ENCODE measurements at places on chromosomes 4 and X.
A peak's percentile ranks its signal among the peaks of the same experiment; 100 is the strongest.

DNA sequence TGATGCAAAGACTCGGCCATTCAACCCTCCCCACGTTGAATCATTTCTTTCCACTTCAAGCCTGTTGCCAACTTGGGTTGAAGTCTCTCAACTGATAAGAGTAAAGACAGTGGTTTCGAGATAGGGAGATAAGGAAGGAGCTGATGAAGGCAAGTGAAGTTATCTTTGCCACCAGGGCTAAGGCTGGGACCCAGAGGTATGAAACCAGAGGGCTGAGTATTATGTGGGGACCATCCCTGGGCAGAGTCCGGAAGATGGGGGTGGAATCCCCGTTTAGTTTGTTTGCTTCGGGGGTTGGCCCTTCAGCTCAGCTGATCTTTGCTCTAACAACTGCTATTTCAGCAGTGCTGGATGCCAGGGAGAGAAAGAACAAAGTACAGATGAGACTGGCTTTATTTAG is 2.3 kb upstream of the XPNPEP2 start:
- no peak for DNase-seq

DNA sequence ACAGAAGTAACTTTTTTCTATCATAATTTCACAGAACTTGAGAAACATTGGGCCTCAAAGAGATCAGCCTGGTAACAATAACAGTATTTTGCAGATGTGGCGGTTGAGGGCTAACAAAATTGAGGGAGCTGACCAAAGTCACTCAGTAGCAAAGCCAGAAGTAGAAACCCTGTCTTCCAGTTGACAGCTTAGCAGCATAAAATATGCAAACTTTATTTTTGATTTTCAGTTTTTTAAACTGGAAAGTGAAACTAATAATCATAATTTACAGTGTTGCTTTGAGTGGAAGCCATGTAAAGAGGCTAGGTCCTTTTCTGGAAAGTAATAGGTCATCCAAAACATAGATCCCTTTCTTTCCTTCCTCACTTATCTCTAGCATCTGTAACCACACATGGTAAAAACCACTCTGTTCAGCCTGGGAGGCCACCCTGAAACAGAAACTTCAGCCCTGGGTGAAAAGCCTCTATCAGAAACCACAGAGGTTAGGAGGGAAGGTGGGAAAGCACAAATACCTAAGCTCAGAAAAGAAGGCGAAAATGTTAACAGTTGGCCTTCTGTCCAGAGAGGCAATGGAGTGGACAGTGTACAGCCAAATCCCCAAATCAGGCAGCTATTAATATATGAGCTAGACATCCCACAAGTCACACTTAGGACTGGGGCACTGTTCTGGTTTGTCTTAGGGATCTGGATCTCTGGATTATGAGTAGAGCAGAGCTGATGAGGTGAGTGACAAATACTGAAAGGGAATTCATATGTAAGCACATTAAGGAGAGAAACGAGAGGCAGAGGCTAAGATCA is 61.1 kb upstream of the ARSJ start:
- DNase-seq: no peak

- no peak for DNase-seq
These were observed 3.1 kb downstream of the SYAP1 start for GRCh38 chrX:16722481-16722880.

DNA sequence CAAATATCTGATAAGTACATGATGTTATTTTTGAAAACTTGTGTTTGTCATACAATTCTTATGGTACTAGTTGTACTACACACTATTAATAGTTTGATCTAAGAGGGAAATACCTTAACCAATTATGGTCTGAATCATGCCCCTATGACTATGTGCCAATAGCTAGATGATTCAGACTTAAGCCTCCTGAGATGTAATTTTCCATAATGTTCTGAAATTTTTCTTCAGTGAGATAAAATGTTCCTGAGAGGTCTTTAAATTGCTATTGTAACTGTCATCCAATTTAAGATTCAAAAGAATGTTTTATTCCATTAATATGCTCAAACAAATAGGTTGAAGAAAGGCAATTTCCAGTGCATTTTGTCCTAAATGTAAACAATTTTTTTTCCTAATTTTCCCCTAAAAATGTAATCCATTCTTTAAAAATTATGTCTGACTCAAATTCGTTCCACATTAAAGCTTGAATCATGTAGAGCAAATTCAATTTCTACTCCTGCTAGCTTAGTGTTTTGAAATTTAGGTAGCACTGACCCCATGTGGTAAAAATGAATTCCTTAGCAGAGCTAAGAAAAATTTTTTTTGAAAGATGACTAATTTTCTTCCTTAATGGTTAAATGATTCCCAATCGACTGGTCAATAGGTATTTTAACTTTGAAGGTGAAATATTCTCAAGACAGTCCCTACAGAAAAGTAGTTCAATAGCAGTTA is 49.1 kb downstream of the APOOL start:
- peak; percentile 26 for DNase-seq

DNA sequence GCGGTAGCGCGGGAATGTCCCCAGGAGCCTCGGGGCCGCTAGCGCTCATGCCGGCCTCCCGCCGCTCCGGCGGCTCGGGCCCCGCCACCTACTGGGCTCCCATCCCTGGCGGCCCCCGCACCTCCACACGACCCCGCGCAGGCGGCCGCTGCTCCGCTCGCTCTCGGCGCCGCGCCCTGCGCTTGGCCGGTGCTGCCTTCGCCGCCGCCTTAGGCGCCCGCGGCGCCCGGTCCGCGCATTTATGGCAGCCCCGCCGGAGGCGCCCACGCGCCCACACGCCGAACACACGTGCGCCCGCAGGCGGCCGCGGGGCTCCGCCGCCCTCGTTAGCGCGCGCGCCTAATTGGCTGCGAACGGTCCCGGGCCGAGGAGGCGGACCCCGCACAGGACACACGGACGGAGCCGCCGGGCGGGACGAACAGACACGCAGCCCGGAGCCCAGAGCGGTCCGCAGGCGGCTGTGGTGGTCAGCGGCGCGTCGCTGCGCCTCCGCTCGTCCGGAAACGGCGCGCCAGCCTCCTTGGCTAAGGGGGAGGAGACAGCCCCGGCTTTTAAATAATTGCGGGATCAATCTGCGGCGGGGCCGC is at the start of gene NKX1-1:
NKX1-1 (minus strand) TSS at position 49 of the 587 bp plus-strand sequence; CDS start at position 49, 0 bp downstream.
- no peak for DNase-seq

GRCh38 chr4:26356081-26356501 is 35.3 kb downstream of the RBPJ start:
- DNase-seq: no peak

GRCh38 chr4:27685091-27685490 is 824.5 kb downstream of the STIM2 start:
- DNase-seq: no peak

DNA sequence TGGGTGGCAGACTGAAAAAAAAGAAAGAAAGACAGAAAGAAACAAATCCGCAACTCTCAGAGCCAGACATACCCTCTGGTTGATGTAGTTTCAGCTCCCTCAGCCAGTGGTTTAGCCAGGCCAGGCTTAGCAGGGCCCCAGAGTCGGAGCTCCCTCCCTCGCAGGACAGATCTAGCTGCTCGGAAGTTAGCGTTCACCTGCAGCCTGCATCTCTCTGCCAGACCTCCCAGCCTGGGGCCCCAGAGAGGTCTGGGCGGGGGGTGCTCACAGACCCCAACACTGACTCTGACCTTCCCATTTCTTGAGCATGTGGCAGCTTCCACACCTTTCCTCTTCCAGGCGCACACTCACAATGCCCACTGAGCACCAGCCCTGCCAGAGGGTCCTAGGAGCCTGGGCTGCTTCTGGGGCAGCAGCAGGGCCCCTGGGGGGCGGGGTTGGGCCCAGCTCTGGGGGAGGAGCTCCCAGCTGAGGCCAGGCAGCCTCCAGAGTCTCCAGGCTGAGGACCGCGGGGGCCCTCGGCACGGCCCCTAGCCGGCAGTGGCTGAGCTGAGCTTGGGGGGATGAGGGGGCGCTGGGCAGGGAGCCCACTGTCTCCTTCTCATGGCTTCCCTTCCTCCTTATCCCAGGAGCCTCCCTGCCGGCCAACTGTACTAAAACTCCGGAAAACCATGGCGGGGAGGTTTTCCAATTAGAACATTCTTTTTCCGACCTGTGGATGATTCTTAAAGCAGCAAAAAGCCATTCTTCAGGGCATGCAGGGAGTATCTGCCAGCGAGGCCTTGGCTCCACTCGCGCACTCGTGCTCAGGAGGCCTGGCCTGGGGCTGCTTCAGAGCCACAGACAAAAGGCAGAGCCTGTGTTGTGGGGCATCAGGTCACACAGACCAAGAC is 4.6 kb upstream of the ZNF185 start:
- no peak for DNase-seq

DNA sequence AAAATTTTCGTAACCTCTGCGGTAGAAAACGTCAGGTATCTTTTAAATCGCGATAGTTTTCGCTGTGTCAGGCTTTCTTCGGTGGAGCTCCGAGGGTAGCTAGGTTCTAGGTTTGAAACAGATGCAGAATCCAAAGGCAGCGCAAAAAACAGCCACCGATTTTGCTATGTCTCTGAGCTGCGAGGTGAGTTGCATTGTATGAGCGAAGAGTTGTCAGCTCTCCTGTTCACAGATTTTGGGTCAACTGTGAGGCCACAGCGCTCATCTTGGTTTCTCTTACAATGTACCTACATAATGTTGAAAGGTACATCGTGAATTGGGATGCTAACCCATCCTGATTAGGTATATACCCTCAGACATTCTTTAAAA is 486 bp downstream of the CLCN3 start:
- DNase-seq: peak; percentile 29

Measured in kidney capillary endothelial cell (primary cell).